ENCODE measurements at places on chromosomes 7 and 10.

DNA sequence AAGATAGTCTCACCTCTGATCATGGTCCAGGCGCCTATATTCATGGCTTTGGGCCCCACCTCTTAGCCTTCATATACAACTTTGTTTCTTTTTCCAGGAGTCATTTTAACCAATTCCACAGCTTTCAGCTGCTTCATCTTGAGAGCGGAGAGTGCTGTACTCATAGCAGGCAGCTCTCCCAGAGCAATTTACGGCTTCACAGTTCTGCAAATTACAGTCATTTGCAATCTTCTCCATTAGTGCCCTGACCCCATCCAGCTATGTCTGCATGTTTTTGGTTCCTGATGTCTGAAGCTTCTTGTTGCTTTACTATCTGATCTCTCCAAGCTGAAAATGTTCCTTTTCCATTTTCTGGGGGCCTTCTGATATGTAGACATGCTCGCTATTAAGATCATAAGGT, 18.0 kb upstream of the MEST start:
- peak; percentile 63 for DNase-seq

- no peak for DNase-seq
These were observed 641 bp upstream of the TPK1 start for GRCh38 chr7:144836545-144836842.

DNA sequence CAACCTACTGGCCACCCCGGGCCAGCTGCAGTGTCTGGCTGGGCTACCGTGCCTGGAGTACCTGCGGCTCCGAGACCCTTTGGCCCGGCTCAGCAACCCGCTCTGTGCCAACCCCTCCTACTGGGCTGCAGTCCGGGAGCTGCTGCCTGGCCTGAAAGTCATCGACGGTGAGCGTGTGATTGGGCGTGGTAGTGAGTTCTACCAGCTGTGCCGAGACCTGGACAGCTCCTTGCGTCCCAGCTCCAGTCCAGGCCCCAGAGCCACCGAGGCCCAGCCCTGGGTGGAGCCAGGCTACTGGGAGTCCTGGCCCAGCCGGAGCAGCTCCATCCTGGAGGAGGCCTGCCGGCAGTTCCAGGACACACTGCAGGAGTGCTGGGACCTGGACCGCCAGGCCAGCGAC, 4.2 kb downstream of the RARRES2 start:
- DNase-seq = peak; percentile 57

DNA sequence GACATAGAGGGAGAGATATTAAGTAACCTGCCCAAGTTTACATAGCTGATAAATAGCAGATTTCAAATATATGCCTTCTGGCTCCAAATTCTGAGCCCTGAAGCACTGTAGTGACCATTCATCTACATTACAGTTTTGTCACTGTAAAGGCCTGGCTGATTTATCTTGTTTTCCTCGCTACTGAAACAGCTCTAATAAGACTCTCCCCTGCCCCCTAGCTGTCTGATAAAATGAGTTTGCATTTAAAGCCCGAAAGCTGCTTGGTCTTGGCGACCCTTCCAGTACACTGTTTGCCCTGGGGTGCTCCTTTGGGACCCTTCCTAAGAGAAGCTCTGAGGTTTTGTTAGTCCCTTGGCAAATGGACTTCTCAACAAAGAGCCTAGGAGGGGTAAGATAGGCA, 59.7 kb upstream of the RAB11FIP2 start:
- no peak for DNase-seq

DNA sequence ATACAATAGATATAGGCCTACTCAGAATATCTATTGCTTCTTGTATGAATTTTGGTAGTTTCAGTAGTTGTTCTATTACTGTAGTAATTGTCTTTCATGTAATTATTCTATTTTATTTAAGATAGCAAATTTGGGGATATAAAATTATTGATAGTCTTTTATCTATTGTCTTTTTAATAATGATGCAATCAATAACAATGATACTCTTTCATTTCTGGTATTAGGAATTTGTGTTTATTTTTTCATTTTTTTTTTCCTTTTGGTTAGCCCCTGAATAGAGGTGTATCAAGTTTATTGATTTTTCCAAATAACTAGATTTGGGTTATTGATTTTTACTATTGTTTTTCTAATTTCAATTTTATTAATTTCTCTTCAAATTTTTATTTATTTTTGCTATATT, 1503.7 kb downstream of the REEP3 start:
- DNase-seq = no peak

DNA sequence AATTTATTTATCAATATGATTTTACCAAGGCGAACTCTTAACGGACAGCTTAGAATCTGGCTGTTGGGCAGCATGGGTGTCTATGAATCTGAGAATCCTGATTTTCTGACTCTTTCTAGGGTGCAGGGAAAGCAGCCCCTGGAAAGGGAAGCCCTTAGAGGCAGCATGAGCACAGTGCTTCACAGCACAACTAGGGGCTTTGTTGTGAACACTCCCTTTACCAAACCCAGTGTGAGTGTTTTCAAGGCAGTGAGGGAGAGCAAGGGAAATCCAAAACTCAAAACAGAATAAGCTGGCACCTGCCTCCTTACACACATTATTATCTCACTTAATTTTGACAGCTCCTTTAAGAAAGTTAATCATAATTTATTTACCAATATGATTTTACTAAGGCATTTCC, 116.3 kb upstream of the CSTF2T start:
- DNase-seq = no peak

GRCh38 chr10:33965795-33966581, 631.5 kb upstream of the NRP1 start:
- no peak for DNase-seq

DNA sequence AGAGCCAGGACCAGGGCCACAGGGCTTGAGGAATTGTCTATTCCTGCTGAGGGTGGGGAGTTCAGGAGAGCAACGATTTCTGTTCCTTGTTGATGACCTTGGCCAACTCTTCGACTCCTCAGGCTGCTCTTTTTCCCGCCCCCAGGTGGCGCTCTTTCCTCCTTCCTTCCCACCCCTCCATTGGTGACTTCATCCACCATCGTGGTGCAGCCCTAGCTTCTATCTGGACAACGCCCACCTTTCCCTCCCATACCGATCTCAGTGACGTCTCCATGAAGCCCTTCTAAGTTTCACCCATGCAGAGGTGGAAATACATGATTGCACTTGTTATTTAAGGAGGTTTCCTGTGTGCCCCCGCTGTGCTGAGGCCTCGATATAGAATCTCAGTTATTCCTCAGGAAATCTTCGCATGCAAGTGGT, 22.1 kb upstream of the CARD11 start:
- peak; percentile 80 for DNase-seq

- peak; percentile 72 for DNase-seq
These were observed 125.9 kb downstream of the GRK5 start for GRCh38 chr10:119333146-119333792.

- peak; percentile 87 for DNase-seq
These were observed 89.1 kb downstream of the GFRA1 start for GRCh38 chr10:116183733-116184511.

GRCh38 chr10:52563360-52563759, 209.2 kb downstream of the MBL2 start:
- no peak for DNase-seq

DNA sequence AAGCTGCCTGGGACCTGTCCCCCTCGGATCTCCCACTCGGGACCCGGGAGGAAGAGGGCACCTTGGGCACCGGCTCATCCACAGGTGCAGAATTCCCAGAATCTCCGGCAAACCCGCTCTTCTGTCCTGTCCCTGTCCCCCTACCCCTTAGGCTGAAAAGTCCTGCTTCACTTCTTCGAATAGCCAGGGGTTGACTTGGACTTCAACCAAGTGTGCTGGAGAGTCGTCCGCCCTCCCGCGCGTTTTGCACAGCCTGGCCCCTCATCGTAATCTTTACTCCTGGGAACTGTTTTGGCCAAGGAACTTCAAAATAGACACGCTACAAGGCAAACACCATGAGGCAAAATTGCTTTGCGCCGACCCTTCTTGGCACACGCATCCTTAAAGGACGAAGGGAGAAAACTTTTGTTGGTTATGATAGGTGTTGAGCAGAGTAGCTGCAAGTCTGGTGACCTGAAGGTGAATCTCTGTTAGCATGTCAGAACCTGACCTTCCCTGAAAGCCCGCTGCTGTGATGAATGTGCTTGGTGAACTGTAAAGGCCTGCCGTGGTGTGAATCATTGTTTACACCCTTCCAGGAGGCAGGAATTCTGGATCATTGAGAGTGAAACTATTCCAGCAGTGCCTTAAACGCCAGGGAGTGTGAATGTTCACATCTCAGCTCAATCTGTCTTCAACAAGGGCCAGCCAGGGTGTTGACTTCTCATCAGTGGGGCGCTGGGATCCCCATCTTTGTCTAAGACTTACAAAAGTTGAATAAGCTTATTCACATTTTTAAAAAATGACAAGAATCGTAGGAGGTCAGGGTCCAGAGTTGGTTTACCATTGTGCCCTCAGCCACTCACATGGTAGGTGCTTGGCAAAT, 589 bp upstream of the RAPGEF5 start:
- DNase-seq = peak; percentile 75

- no peak for DNase-seq
These were observed 58.0 kb downstream of the TSPAN12 start for GRCh38 chr7:120799813-120800475.

- no peak for DNase-seq
These were observed 27.0 kb downstream of the DNMBP start for GRCh38 chr10:99982728-99983127.

GRCh38 chr7:27151341-27151930, 947 bp downstream of the HOXA3 start:
- DNase-seq = no peak

GRCh38 chr10:69629897-69630650, at the start of gene FAM241B:
TSS of gene FAM241B (plus strand) at chr10:69630247. CDS start at chr10:69631744, 1,497 bp downstream.
- peak; percentile 89 for DNase-seq

DNA sequence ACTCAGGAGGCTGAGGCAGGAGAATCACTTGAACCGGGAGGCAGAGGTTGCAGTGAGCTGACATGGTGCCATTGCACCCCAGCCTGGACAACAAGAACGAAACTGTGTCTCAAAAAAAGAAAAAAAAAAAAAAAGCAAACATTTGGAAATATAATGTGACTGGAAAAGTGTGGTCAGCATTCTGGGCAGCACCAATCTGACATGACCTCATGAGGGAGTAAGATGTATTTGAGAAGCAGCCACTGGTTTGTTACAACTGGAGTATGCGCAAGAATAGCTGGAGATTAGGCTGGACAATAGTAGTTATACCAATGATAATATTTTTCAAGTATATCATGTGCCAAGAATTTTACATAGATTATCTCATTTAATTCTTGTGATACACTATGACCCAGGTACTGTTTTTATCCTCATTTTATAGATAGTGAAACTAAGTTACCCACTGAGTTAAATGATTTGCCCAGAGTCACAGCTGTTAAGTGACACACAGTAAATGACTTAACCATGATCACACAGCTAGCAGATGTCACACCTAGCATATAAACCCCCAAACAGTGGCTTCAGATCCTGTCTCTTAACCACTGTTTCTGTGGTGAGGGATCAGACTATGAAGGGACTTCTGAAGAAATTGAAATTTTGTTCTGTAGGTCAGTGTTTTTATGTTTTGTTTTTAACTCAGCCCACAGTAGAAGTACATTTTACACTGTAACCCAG, 11.1 kb downstream of the MCU start:
- DNase-seq = no peak

DNA sequence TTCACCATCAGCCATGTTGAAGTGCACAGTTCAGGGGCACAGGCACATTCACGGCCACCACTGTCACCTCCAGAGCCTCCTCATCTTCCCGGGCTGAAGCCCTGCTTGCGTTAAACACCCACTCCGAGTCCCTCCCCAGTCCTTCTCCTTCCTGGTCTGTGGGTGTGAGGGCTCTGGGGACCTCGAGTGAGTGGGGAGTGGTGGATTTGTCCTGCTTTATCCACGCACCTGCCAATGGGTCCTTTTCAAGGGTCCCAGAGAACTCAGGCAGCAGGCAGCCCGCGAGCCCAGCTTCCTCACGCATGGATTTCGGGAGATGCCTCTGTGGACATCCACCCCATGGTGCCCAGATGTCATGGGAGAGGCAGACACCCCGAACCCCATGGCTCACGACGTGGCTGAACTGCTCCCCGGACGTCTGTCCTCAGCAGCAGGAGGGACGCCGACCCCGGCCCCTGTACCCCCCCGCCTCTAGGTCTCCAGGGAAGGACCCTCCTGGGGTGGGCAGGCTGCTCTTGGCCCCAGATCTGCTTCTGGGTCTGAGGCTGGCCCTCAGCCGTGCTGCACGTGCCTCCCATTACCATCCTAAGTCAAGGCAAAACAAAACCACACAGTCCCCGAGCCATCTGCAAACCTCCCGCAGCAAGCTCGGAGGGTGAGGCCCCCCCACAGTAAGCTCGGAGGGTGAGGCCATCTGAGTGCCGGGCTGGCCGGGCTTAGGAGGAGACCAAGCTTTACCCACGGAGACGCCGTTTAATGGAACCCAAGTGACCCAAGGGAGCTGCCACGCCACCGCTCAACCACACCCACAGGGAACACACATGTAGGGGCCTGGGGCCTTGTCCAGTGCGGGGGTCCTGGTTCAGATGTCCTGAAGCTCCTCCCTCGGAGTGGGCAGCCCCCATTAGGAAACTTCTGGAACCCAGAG, 9.0 kb downstream of the CYP2W1 start:
- no peak for DNase-seq

GRCh38 chr7:67505449-67505848, 508.8 kb downstream of the TYW1 start:
- DNase-seq = no peak

GRCh38 chr7:96114190-96114589, 207.7 kb downstream of the SLC25A13 start:
- DNase-seq = no peak

DNA sequence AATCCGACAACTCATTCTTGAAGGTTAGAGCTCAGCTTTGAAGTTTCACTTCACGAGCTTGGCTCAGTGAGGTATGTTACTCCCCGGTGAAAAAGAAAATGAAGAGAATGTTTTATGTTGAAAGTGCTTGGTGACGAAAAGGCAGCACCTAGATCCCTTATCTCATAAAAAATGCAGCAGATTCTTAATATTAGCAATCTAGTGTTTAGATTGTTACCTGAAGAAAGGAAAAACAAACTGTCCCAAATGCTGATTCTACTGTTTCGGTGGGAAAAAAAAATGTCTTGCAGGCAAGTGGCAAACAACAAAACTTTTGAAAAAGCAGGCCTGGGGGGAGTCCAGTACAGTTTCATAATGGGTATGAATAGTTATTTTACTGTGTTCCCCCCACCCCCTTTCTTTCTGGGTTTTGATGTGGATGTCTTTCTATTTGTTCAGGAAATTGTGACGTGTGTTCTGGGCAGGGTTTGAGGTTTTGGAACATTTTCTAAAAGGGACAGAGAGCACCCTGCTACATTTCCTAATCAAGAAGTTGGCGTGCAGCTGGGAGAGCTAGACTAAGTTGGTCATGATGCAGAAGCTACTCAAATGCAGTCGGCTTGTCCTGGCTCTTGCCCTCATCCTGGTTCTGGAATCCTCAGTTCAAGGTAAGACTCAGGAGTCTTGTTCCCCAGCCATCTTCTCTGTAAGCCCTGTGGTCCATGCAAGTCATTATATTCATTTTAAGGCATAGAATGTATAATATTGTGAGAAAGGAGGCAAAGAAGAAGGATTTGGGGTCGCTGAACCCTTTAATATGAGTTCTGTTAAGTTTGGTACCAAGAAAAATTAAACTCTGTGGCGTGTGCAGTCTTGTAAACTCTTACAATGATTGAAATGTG, at the start of gene SRGN:
TSS of gene SRGN (plus strand) at position 514 of the 881 bp plus-strand sequence. CDS start at position 569, 55 bp downstream.
- no peak for DNase-seq

- DNase-seq = peak; percentile 70
These were observed 621.4 kb downstream of the POM121L12 start for GRCh38 chr7:53656881-53657280.

- DNase-seq = no peak
These were observed 88.0 kb upstream of the PFKP start for GRCh38 chr10:2979306-2979705.

Measured in islet precursor cell (in vitro differentiated cells).